ENCODE measurements at places on chromosomes 5 and 9.

- no peak for DNase-seq
These were observed 27.6 kb downstream of the KCNMB1 start for GRCh38 chr5:170361616-170362015.

GRCh38 chr5:33180900-33181299 lies 259.9 kb upstream of the TARS1 start:
- DNase-seq = no peak

DNA sequence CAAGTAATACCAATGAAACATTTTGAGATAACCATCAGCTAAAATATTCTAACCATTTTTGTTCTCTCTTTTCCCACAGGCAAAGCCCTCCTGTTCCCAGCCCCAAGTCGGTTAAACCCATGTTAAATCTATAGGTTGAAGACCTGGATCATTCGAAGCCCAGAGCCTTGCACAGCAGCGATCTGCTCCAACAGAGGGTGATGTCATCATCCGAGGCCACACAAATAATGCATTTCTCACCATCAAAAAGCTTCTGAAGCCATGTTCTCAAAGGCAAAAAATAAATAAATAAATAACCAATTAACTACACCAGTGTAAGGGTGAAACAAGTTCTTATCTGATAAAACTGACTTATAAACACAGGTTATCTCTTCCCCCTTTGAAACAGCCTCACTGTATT lies 169.2 kb downstream of the ENTREP1 start:
- DNase-seq = no peak

DNA sequence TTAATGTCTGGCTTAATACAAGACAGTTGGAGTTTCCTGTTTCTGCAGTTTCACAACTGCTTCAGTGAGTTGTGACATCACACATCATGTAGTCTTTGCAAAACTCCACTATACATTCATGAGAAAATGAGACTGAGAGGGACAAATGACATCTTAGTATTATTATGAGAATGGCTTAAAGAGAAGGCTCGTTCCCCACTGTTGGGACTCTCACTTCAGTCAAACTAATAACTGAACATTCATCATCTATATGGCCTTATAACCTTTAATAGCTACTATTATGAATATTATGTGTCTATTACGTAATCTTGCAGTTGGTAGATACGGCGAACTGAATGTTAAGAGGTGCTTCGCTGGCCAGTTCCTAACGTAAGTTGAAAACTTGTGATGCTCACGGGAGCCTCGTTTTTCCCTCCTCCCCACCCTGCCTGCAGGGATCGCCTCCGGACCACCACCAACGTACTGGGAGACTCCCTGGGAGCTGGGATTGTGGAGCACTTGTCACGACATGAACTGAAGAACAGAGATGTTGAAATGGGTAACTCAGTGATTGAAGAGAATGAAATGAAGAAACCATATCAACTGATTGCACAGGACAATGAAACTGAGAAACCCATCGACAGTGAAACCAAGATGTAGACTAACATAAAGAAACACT lies 79.4 kb downstream of the SLC1A3 start:
- DNase-seq = no peak

DNA sequence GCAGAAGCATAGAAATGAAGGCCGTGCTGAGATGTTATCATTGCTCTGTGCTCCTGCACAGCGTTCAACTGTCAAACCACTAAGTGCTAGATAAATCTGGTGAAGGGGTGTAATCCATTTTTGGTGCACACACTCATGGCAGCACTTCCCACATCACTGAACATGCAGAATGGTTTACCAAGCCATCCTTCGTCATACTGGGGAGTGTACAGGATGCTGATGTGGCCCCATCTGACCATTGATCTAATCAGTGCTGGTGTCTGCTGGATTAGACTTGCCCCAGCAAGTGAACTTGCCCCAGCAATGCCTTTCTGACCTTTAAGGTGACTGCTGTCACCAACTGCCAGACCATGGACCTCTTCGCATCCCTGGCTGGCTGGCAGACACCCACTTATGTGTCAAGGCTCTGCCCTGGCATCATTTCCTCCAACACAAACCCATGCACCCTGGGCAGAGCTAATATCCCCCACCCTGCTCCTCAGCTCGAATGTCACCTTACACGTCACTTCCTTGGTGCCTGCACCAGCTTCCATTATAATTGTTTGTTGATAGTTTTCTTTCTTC lies 4.2 kb upstream of the SEMA4D start:
- DNase-seq = no peak

Measured in stimulated activated CD8-positive, alpha-beta memory T cell treated with anti-CD3 and anti-CD28 coated beads, Interleukin-7, amount 100 ng/mL, for 1 hour (primary cell).